T-helper 17 cell (primary cell): ENCODE measurements at places on chromosomes 5 and 9.

DNA sequence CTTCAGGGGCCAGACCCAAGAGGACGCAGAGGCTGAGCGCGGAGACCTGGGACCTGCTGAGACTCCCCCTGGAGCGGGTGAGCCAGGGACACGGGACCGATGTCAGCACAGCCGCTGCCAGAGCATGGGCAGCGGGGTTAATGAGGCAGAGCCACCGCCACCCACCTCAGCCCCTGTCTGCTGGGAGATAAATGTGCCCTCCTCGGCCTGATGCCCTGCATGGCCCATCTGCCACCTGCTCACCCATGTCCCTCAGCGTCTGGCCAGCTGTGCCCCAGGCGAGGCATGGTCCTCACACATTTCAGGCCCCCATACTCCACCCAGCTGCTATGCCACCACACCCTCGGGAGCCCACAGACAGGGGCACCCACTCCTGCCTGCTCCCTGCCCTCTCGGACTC lies 14.9 kb downstream of the DNLZ start:
- H3K4me1 ChIP-seq: no peaks in the 10 kb centered on the region
- DNase-seq: no peak

GRCh38 chr5:10797261-10797660 lies 36.2 kb upstream of the DAP start:
- H3K4me3 ChIP-seq: no peak overlapping the region
- no peaks in the 10 kb centered on the region for H3K4me1 ChIP-seq
- no peak overlapping the region for H3K27ac ChIP-seq
- H3K27me3 ChIP-seq: peaks cover 44% of the 10 kb centered on the region
- DNase-seq: no peak

GRCh38 chr5:143606043-143606752 lies 202.7 kb upstream of the NR3C1 start:
- no peaks in the 10 kb centered on the region for H3K27me3 ChIP-seq
- peaks cover 18% of the 10 kb centered on the region for H3K4me1 ChIP-seq
- peak overlapping the region; percentile 1 for H3K4me3 ChIP-seq
- DNase-seq: no peak
- H3K36me3 ChIP-seq: peaks cover 2% of the 10 kb centered on the region
- H3K27ac ChIP-seq: no peak overlapping the region

DNA sequence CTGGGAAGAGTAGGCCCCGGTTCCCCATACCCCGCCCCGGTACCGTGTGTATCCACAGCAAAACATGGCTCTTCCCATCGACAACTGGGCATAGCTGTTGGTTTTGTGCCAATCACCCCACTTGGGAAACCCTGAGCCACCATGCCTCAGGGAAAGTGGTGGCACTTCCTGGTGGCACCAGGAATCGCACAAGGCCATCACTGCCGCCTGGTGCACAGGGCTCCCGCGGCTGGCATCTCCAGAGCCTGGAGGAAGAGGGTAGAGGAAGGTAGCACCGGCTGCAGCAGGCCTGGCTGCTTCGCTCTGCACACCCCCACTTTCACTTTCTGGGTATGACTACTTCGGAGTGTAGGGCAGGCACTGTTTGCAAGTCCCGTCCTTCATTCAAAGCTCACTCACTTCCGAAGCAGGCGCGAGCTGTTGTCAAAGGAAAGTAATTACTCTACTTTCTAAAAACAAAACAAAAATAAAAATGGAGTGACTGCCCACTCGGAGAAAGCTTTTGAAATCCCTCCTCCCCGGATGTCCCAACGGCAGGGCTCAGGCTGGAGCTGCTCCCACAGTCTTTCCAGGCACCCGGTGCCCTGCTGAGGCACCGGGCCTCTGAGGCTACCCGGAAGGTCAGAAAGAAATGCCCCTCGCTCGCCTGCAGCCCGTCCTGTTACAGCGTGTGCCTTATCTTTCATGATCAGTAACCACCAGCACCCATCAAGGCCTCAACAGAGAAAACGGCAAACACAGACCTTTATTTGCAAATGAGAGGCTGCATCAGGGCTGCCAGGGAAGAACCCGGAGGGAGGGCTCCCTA lies 2.0 kb downstream of the BRD3 start:
- DNase-seq: peak; percentile 8
- H3K27me3 ChIP-seq: peaks cover 8% of the 10 kb centered on the region

- H3K36me3 ChIP-seq: no peaks in the 10 kb centered on the region
- H3K27ac ChIP-seq: no peak overlapping the region
- no peak overlapping the region for H3K4me3 ChIP-seq
- no peaks in the 10 kb centered on the region for H3K4me1 ChIP-seq
- H3K27me3 ChIP-seq: no peaks in the 10 kb centered on the region
These were observed 901.7 kb downstream of the TLE1 start for GRCh38 chr9:80787636-80788035.

- H3K36me3 ChIP-seq: peaks cover 4% of the 10 kb centered on the region
- peaks cover 76% of the 10 kb centered on the region for H3K27me3 ChIP-seq
- peak overlapping the region; percentile 8 for H3K27ac ChIP-seq
- peaks cover 15% of the 10 kb centered on the region for H3K4me1 ChIP-seq
These were observed 75.5 kb downstream of the TSPAN17 start for GRCh38 chr5:176722757-176723156.

GRCh38 chr9:75019022-75019421 lies 9.1 kb downstream of the CARNMT1 start:
- no peaks in the 10 kb centered on the region for H3K36me3 ChIP-seq
- no peak for DNase-seq
- H3K4me1 ChIP-seq: peaks cover 21% of the 10 kb centered on the region
- H3K4me3 ChIP-seq: no peak overlapping the region
- no peaks in the 10 kb centered on the region for H3K27me3 ChIP-seq

GRCh38 chr5:56158331-56158960 lies 74.7 kb downstream of the ANKRD55 start:
- peaks cover 44% of the 10 kb centered on the region for H3K4me1 ChIP-seq
- H3K27me3 ChIP-seq: no peaks in the 10 kb centered on the region
- peak overlapping the region; percentile 87 for H3K27ac ChIP-seq
- no peak for DNase-seq
- peak overlapping the region; percentile 62 for H3K4me3 ChIP-seq
